ENCODE measurements at places on chromosomes 7 and 10.

GRCh38 chr10:125462845-125463244, 220.1 kb downstream of the TEX36 start:
- no peak for DNase-seq

- DNase-seq = no peak
Measured at GRCh38 chr10:20888620-20889330, 8.3 kb downstream of the NEBL start.

- DNase-seq = no peak
Measured at GRCh38 chr10:97570789-97571471, 1.6 kb upstream of the ANKRD2 start.

DNA sequence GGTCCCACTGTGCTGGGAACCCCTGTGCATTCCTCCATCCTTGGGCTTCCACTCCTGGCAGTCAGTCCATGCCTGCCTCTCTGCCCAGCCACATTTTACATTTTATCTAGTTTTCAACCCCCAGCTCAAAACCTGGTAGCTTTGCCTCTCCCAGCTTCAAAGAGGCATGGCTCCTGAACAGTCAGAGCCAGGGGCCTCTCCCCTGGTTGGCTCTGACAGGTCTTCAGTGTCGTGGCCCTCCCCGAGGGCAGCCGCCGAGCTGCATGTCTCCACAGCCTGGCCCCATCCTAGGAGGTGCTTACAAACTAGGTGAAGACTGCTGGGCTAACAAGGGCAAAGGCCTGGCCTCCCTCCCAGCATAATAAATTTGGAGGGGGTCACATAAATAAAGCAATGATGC, 14.8 kb downstream of the COBL start:
- no peak for DNase-seq

- DNase-seq = no peak
Measured at GRCh38 chr7:85770332-85770731, 583.5 kb upstream of the SEMA3D start.

DNA sequence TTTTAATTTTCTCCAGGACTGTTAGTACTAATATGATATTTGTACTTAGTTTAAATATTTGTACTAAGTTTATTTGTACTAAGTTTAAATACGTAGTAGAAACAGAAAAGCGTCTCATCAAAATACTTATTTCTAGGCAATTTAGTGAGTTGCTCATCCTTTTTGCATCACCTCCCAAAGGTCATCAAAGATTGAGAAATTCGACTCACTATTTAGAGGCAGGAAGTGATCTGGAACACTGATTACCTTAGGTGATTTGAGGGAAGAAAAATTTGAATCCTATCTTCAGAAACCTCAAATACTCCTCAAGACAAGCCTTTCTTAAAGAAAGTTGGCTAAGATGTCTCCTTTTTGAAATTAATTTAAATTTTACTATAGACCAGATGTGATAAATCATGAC, 14.5 kb downstream of the WNT16 start:
- DNase-seq = no peak

GRCh38 chr10:91944880-91945630, 21.5 kb downstream of the BTAF1 start:
- no peak for DNase-seq

DNA sequence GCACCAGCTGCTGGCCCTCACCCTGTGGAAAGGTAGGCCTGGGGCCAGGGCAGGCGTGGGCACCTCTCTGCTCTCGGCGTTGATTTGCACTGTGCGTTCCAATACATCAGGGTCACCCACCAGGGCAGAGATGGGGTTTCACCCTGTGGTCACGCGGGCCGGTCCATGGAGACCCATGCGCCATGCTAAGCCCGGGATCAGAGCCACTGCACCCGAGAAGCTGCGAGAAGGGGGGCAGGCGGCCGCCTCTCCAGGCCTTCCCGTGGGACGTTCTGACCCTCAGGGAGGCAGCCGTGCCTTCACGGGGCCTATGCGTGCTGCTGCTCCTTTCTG, 11.1 kb downstream of the GET4 start:
- no peak for DNase-seq

DNA sequence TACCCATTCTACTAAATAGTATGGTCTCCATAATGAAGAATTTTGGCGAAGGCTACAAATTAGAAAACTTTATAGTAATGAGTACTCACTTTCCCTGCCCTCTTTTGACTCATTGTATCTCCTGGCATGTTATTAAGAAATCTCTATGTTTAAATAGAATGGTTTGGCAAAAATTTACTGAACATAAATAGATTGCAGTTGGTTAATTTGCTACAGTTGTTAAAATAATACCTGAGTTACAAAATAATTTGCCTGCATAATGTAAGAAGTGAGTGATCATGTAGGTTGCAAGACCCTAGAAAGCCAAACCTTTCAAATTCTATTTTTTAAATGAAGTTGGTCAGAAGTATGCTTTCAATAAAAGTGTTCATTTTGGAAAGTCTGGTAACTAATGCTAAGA, 176.8 kb upstream of the AHR start:
- no peak for DNase-seq

- DNase-seq = no peak
Measured at GRCh38 chr7:129332254-129333035, 101.8 kb upstream of the STRIP2 start.

- DNase-seq = no peak
Measured at GRCh38 chr7:84998665-84999064, 188.2 kb downstream of the SEMA3D start.

- no peak for DNase-seq
Measured at GRCh38 chr10:129951101-129951969, 12.7 kb downstream of the EBF3 start.

DNA sequence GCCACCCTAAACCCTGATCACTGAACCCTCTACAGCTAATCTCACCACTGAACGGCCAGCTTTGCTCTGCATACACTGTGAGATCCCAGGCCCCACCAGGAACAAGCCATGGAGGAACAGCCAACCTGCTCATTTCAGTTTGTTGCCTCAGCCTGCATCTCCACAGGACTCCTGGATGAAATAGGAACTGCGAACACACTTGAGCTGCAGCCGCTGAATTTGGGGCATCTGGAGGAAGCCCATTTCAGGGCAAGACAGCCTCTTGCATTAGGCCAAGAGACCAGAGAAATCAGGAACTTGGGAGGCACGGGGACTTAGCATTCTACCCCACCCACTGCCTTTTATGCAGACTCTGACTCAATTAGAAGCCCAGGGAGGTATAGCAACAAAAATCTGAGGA, 14.5 kb upstream of the EGR2 start:
- DNase-seq = no peak

GRCh38 chr7:44937426-44937825, 41.4 kb downstream of the MYO1G start:
- DNase-seq = no peak

- DNase-seq = no peak
Measured at GRCh38 chr10:114662646-114663217, 4.7 kb upstream of the ABLIM1 start.

DNA sequence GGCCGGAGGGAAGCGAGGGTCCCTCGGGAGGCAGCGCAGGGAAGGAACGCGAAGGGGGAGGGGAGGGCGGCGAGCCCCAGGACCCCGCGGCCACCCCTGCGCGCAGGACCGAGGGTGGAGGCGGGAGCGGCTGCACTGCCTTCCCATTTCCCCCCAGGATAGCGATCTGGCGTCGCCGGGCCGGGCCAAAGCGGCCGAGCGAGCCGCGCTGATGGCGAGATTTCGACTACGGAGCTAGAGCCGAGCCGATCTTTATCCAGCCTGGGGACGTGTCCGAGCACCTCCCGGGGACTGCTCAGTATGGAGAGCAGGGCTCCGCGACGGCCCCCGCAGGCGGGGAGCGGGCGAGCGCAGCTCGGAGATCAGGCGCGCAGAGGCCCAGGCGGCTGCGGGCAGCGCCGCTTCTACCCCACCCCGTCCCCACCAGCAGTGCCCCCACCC, 590 bp upstream of the CRTAC1 start:
- no peak for DNase-seq

GRCh38 chr7:157486007-157486755, 149.4 kb downstream of the DNAJB6 start:
- DNase-seq = no peak

DNA sequence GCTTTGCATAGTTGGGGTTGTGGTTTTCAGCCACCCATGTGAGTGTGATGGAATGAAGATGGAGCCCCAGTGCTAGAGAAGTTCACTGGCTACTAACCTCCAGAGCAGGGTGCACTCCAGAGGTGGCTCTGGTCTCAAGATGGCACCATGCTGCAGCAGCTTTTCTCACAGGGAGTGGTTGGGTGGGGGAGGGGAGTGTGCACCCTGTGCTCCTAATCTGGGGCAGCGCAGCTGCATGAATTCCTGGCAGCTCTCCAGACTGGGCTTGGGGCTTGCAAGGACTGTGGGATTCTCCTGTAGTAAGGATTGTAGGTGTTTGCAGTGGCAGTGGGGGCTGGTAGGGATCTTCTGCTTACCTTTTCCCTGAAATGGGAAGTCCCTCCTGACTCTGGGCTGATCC, 23.7 kb downstream of the PHTF2 start:
- no peak for DNase-seq

DNA sequence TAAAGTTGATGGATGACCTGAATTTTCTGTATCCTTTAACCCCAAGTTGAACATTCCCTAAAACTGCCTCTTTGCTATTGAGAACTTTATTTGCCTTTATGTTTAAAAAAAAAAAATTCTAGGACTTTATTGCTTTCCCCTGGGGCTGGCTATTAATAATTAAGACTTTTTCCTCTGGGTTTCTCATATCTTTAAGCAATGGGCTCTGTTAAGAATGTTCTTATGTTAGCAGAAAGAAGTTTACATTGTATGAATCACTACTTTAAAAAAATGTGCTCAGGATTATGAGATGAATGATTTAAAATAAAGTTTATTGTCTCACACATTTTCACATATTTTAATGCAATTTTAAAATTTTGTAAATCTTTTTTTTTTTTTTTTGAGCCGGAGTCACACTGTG, 19.5 kb downstream of the TAX1BP1 start:
- DNase-seq = no peak

- DNase-seq = no peak
Measured at GRCh38 chr10:129621693-129622092, 154.7 kb downstream of the MGMT start.

DNA sequence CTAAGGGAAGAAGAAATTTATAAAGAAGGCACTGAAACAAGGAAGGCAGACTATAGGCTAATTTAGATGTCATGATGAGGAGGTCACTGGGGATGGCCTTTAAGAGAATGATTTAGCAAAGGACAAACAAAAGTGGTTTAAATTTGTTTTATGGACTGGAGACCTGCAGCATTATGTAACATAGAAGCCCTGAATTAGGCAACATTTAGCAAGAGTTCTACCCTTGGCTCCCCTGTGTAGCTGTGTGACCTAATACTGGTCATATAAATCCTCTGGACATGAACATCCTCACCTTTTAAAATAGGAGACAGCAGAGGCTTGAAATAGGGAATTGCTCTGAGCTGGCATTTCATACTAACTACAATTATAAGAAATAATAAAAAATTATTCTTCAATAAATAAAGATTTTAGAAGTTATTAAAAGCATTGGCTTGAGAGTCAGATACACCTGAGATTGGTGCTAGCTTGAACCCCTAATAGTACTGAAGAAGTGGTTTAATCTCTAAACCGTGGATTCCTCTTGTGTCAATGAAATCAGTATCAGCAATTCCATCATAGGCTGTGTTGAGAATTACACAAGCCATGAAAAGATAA, 48.9 kb downstream of the RNLS start:
- DNase-seq = no peak

GRCh38 chr7:143967398-143967797, 12.8 kb downstream of the OR2F1 start:
- no peak for DNase-seq

DNA sequence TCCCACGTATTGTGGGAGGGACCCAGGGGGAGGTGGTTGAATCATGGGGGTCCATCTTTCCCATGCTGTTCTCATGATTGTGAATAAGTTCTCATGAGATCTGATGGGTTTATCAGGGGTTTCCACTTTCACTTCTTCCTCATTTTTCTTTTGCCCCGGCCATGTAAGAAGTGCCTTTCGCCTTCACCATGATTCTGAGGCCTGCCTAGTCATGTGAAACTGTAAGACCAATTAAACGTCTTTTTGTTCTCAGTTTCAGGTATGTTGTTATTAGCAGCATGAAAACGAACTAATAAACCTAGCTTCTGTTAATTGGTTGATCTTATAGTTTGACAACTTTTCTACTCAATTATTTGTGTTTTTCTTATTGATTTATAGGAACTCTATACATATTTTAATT, 206.3 kb downstream of the NXPH1 start:
- DNase-seq = no peak

DNA sequence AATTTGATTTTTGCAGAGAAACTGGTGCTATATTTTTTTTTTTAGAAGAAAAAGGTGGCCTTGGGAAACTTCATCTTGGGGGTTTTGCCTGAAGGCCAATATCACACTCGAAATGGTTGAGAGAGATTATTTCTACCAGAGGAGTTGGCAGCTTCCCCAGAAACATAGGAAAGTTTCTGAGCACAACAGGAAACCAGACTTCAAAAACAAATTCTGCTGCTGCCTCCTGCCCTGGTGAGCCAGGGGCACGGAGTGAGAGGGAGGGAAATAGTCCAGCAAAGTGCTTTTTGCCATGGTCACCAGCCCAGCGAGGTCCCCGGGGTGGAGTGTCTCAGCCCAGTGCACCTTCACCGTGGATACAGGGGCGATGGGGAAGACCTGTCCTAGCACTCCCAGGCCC, 61.1 kb downstream of the FOXI2 start:
- no peak for DNase-seq

GRCh38 chr10:34295142-34295548, 520.0 kb downstream of the PARD3 start:
- no peak for DNase-seq
